ENCODE measurements at places on chromosomes 4 and X.

DNA sequence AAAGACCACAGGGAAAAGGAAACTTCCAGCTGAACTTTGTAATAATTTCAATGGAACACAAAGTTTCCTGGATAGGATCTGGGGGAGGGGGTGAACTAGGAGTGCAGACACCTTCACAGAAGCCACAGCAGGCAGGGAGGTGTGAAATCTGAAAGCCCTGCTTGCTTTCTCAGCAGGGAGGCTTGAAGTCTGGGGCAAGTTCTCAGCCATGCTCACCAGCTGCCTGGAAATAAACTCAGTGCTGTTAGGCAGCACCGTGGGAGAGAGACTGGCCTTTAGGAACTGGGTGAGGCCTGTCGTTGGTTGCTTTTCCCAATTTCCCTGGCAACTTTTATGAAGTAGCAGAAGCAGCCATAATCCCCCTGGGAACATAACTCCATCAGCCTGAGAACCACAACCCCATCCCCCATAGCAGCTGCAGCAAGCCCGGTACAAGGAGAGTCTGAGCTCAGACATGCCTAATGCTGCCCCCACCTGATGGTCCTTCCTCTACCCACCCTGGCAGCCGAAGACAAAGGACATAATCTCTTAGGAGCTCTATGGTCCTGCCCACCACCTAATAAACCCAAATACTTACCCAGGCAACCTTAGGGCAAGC is 39.2 kb upstream of the NMU start:
- DNase-seq = no peak

DNA sequence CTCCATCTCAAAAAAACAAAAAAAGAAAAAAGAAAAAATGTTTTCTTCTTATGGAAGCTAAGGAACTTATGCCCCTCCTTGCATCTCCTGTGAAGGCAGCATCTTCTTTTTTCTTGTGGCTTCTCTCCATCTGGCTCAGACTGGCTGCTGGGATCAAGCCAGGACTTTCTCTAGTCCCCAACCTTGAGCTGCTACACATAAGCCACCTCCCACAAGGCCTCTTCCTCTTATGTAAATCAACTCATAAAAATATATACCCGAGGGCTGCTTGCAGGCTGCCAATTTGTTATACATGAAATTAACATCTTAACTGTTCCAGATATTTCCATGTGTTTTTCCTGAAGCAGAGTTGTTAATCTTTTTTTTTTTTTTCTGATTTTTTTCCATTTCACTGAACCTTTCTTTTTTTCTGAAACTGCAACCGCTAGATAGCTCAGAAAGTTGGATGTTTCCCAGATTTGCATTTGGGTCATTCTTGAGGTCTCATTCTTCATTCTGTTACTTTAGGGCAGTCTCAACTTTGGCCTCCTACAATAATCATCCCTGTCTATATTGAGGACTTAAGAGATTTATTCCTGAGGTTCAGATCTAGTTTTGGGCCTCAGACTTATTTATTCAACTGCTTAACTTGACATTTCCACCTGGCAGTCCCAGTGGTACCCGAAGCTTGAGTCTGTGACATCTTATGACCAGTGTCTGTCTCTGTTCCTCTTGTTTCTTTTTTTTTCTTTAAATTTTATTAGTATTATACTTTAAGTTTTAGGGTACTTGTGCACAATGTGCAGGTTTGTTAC is 10.3 kb downstream of the SNX25 start:
- DNase-seq = no peak

- no peak for DNase-seq
Measured at GRCh38 chr4:76311896-76312331, 5.4 kb downstream of the STBD1 start.

- no peak for DNase-seq
Measured at GRCh38 chr4:153780221-153780620, 8.7 kb downstream of the SFRP2 start.

Measured in activated CD8-positive, alpha-beta T cell treated with anti-CD3 and anti-CD28 coated beads, Interleukin-2, amount 10 ng/mL, durations not matched to agents 7 days and 5 days (primary cell).